HEK293T (cell line): ENCODE measurements at places on chromosomes 3 and 15.

- peak; percentile 77 for DNase-seq
Observed at GRCh38 chr3:33658991-33659848, 58.8 kb downstream of the CLASP2 start.

- DNase-seq: no peak
Observed at GRCh38 chr3:165984589-165984988, 147.4 kb upstream of the BCHE start.

DNA sequence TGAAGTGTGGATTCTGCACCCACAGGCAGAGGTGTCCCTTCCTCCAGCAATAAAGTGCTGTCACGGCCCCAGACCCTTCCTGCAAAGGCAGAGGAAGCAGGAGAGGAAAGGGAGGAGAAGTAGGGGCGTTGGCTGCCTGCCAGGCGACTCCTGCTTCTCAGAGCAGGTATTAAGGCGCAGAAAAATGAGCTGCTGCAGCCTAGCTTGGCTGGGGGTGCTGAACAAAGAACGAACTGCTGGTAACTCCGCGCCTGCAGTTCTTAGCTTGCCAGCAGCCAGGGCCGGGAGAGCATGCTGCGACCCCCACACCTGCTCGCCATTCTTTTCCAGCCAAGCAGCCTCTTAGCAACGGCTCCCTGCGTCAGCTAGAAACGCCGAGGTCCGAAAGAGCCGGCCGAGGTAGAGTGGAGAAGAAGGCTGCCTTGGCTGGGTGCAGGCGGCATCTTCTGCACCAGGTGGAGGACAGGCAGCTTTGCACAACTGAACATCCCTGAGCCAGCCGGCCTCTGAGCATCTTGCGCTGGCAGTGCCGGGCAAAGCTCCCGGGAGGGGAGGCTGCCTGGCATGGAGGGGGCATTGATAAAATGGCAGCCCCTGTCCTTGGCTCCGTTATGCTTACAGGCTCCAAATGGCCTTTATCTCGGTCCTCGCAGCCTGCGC is 296.0 kb downstream of the MEX3B start:
- no peak for DNase-seq

DNA sequence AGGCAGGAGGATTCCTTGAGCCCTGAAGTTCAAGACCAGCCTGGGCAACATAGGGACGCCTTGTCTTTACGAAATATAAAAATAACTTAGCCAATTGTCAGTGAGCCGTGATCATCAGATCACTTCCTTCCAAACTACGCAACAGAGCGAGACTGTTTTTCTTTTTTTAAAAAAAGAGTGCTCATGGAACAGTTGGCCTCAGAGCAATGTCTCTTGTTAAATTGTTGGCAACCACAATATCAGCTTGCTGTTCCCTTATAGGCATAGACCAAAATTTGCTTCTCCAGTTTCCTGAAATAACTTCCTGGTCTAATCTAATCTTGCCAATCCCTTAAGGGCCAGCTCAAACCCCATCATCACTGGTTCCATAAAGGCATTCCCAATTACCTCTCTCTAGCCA is 93.3 kb upstream of the SLC4A7 start:
- no peak for DNase-seq

DNA sequence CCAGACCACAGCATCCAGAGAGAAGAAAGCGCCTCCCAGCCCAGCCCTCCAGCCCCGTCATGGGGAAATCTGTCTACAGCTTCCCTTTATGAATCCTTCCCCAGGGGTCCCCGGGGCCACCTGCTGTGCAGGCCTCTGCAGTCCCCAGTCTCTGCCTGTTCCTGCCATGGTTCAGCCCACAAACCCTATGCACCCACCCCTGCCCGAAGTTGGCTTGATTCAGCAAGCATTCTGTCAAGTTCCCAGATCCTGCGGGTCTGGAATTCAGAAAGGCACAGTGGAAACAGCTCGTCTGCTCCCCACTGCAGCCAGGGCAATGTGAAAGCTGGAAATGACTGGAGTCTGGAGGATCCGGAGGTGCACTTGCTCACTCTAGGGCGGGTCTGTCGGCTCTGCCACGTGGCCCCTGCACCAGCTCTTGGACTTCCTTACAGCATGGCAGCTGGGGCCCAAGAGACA is 2.9 kb upstream of the OCA2 start:
- DNase-seq: no peak
